Fibroblast of skin of left quadriceps (primary cell): ENCODE measurements at places on chromosomes 16 and 17.

DNA sequence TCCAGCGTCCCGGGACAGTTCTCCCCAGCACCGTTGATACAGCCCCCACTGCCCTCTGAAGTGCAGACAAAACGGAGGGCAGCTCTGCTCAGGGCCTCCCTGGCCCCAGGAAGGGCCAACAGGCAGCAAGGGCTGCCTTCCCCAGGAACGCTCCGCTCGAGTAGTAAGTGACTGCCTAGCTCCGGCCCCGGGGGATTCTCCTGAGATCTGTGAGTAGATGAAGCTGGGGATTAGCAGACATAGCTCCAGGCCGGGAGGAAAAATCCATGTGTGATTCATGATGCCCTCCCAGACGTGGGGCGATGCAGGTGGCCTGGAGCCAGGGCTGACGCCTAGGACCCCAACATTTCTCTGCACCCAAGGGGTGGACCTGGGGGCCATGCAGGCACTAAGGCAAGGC, 85.3 kb downstream of the ENGASE start:
- DNase-seq, result no peak

DNA sequence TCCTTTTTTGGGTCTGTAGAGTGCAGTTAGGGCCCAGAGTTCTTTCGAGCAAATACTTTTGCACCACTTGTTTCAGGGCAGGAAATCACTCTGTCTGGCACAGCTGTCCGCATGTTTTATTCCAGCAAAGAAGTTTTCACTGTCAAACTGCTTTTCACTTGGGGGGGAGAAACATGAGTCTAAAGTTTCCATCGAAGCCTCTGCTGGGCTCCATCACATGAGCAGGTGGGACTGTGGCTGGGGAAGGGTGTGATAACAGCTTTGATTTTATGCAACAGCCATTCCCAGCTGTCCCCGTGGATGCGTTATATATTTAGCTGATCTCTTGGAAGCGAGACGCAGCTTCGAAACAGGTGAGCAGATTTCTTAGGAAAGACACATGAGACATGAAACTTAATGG, 288.6 kb downstream of the SNX29 start:
- DNase-seq, result no peak

GRCh38 chr16:67181346-67181745, 2.4 kb downstream of the MATCAP1 start:
- peak; percentile 61 for DNase-seq

- DNase-seq, result no peak
These were observed 287.0 kb upstream of the XYLT1 start for GRCh38 chr16:17757808-17758207.

GRCh38 chr17:69581061-69581961, 166.8 kb downstream of the MAP2K6 start:
- no peak for DNase-seq

GRCh38 chr17:21458054-21458453, 81.9 kb downstream of the KCNJ12 start:
- DNase-seq, result no peak

DNA sequence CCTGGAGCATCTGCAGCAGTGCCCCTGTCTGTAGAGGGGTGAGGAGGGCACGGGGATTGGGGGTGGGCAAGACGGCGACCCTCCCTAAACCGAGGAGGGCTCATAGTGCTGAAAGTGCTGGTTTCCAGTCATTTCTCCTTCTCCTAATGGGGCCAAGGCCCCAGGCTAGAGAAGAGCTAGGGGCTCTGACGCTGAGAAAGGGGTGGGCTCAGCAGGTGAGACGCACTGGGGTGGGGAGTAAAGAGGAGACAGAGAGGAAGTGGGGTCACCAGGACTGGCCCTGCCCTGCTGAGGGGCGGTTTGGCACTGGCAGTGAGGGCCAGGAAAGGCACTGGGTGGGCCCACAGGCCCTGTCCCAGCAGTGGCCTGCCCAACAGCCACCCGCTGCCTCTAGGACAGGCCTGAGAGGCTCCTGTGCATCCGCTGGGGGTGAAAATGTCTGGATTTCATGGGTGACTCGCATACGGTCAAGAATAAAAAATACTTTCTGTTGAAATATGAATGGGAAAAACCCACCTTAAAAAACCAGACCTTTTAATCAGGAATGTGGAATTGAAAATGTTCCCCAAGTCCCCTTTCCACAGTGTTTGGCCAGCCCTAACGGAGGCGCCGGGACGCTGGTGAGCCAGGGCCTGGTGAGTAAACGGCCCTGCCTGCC, 122.4 kb upstream of the SMURF2 start:
- no peak for DNase-seq

DNA sequence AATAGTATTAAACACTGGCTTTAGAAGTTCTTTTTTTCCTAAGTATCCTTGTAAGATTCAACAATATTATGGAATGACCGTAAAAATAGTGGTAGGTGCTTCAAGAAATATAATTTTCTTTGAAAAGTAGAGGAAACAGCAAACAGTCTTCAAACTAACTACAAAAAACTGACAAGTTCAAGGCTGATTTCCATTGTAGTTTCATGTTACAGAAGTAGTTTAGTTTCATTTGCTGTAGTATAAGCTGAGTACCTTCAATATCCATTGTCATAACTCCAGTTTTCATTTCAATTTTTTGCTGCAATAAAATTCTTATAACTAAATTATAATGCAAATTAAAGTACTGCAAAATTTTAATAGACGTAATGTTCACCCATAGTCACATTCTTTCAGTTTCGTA, 19.3 kb downstream of the PHKB start:
- no peak for DNase-seq

DNA sequence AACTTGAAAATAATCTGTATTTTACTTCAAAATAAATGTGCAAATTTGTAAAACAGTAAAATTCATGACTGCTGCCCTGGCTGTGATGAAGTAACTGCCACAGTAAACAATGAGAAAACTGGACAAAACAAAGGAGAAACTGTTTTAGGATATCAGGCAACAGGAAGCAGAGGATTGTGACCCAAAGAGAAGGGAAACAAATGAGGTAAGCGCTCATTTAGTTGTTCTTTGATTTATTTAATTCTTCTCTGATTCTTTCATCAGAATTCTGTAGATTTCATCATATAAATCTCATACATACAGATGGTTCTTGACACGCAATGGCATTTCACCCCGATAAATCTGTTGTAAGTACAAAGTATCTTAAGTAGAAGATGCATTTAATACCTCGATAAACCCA, 198.1 kb upstream of the AXIN2 start:
- DNase-seq, result no peak

DNA sequence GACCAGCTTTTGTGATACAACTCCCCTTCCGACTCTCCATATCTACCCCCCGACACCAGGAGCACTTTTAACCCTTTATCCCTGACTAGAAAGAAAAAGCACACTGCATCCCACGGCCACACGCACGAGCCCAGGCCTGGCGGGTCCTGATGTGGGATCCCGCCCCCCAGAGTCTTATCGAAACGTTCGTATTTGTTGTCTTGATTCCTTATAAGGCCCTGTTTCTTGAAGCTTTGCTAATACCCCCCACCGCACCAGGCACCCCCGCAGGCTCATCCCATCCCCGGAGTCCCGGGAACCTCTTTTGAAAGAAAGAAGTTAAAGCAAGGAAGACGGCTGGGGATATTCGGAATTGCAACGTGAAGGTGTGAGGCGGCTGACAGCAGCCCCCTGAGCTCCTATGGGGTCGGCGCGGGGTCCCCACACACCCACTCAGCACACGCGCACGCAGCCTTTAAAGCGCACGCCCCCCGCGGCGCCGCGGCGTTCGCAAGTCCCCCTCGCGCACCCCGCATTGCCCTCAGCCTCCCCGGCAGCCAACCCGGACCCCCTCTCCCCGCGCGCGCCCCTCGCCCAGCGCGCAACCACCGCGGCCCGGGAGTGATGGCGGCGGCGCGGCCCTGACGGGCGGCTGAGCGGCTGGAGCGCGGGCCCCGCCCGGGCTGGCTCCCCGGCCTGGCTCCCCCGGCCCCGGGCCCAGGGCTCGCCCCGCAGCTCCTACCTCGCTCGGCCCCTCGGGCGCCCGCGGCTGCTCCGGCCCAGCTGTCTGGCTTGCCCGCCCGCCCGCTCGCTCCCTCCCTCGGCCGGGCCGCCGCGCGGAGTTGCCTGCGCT, 448 bp downstream of the STAT5B start:
- no peak for DNase-seq

GRCh38 chr17:1898332-1898731, 68.5 kb downstream of the RPA1 start:
- DNase-seq, result no peak

- DNase-seq, result no peak
These were observed 101.8 kb downstream of the CBLN1 start for GRCh38 chr16:49179714-49180330.

GRCh38 chr17:7560172-7561027, 1.3 kb upstream of the SENP3 start:
- no peak for DNase-seq

GRCh38 chr17:30571921-30572320, 94.7 kb downstream of the GOSR1 start:
- DNase-seq, result no peak

- DNase-seq, result no peak
These were observed at the start of gene HS3ST4 for GRCh38 chr16:25691519-25692091. HS3ST4 (plus strand) TSS chr16:25691959.

- no peak for DNase-seq
These were observed 46.7 kb upstream of the ZC3H18 start for GRCh38 chr16:88523309-88524161.

GRCh38 chr17:68531252-68531651, 19.0 kb downstream of the PRKAR1A start:
- DNase-seq, result no peak

DNA sequence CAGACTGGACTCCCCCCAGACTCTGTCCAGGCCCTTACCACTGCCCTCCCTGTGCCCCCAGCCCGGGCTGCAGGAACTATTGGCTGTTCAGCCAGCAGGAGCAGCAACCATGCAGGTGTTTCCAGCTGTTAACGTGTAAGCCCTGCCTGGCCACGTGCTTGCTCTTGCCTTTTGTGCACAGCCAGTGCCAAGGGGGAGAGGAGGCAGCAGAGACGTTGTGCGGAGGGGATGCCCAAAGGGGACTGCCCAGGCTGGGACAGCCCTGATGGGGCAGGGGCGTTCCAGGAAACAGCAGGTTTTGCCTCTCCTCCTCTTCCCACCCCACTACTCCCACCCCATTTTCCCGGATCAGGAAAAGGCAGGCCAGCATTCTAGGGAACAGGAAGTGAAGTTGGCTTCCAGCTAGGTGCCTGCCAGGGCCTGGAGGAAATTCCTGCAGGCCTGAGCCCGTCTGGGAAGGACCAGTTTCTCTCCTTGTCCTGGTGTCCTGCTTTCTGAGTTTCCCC, 16.7 kb upstream of the LASP1NB start:
- no peak for DNase-seq

DNA sequence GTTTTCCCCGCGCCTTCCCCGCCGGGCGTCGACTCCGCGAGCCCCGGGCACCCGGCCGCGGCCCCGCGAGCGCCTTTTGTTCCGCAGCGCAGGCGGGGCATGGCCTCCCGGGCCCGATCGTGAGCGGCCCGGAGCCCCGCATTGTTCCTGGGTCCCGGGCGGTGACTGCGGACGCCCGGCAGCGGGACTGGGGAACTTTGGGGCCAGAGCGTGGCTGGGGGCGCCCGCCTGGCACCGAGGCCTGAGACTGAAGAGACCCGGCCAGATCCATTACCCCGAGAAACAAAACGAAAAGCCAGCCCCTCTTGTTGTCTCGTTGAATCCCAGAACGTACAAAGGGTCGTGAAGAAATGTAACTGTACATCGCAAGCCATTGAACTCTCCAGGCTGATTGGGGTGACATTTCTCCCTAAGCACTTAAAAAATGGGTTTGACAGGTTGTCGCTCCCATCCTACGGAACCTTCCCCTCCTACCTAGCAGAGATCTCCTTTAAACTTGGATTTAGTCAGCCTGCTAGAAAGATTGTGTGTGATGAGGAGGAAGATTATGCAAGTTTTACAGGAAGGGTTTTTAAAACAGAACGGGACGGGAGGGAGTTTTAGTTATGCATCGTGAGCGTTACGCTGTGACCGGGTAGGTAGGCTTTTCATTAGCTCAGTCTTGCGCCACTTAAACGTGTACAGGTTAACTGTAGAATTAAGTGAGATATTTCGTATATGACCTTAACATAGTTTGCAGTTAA, 825 bp downstream of the METTL9 start:
- DNase-seq, result no peak

- DNase-seq, result no peak
These were observed 2.3 kb upstream of the MRPS34 start for GRCh38 chr16:1775006-1775845.

- DNase-seq, result peak; percentile 51
These were observed 148.3 kb downstream of the CDH8 start for GRCh38 chr16:61887903-61888302.

GRCh38 chr16:7268182-7268581, 64.5 kb upstream of the RBFOX1 start:
- no peak for DNase-seq
